Stimulated activated CD4-positive, alpha-beta T cell treated with anti-CD3 and anti-CD28 coated beads, Interleukin-1b, Interleukin-23, amount 100 ng/mL, for 1 hour (primary cell): ENCODE measurements at places on chromosomes 5 and 9.
A peak's percentile ranks its signal among the peaks of the same experiment; 100 is the strongest.

DNA sequence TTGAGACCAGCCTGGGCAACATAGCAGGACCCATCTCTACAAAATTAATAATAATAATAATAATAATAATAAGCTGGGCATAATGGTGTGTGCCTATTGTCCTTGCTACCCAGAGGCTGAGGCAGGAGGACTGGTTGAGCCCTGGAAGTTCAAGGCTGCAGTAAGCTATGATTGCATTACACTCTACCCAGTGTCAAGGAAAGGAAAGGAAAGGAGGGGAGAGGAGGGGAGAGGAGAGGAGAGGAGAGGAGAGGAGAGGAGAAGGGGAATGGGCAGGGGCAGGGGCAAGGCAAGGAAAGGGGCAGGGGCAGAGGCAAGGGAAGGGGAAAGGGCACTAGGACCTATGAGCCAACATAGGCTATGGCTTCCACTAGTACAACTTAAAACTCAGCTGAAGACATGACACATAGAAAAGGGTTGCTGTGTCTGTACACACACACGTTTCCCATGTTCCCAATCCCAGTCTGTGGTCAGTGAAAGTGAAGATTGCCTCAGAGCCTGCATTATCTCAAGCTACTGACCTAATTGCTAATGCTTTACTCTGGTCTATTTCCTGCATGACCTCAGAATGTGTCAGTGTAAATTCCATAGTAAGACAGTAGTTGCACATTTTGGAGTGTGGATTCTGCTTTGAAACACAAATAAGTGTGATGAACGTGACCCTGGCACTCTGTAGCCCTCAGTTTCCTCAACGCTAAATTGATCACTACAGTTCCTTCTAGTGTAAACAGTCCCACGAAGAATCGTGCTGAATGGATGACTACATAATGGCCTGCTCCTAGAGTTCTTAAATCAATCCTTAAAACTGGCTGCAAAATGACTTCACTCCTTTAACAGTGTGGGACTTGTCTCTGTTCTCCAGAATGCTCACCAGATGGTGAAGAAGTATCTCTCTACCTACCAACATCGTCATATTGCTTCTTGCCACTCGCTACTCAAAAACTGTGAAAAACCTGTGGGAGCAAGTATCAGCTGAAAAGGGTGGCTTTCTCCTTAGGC is 497.0 kb downstream of the RAB3C start:
- DNase-seq, result no peak

DNA sequence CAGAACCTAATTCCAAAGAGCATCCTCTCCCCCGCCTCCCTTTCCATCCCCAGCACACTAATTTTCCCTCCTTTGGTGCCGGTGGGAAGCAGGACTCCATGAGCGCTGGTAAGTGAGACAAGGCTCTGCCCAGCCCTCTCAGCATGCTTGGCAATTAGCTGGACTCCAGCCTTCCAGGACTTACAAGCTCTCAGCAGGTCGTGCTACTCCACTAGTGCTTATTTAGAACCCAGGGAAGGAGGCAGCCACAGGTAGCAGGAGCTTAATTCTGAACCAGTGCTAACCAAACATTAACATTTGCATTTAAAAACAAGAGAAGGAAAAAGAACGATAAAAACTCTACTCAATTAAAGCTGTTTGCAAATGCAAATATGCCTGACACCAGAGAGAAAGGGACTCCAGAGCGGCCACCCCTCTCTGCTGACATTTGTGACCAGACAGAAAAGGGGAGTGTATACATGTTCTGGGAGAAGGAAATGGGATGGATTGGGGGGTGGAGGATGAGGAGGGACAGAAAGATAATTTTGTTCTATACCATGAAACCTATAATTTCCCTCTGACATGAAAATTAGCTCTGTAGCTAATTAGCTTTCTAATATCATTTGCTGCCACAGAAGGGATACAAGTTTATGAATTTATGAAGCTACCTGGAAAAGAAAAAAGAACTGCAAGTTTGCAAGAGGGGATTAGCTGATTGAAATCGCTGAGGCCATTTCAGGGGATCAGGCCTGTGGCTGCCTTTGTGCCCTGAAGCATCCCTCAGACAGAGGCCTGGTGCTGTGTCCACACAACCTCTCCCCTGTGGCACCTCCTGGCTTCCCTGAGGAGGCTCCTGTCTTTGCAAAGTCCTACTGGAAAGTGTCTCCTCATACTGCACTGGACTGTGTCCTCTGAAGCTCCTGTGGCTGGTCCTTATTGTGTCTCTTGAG is 266.3 kb downstream of the SEC61B start:
- DNase-seq, result no peak

DNA sequence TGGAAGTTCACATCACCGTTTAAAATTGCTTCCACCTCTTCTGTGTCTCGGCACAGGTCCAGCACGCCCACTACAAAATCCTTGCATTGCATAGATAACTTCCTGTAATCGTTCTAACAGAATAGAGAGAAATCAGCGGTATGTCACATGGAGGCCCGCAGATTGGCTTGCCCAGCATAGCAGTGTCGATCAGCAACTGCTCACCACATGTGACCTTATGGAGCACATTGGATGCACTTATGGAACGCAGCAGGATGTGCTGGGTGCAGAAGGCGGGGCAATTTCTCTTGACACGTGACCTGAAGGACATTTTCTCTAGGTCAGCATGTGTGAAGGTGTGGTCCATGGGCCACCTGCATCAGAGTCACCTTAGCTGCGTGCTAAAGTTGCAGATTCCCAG is 49.7 kb downstream of the TRPC7 start:
- DNase-seq, result no peak

- DNase-seq, result no peak
Measured at GRCh38 chr5:6461006-6461405, 12.3 kb downstream of the UBE2QL1 start.

- DNase-seq, result peak; percentile 21
Measured at GRCh38 chr9:129834489-129835127, 467 bp downstream of the C9orf78 start.

DNA sequence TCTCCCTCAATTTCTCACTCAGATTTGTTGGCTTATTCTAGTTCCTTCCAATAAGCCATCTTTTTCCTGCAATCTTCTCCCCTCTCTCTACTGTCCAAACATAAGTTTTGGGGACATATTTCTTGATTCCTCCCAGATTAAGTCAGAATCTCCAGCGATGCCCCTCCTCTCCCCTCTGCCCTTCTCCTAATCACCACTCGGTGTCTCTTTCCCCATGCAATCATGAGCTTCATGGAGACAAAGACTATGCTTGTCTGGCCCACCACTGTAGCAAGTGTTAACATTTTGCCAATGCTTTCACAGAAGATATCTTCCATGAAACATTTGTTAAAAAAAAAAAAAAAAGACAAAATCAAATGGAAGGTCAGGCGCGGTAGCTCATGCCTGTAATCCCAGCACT is 42.4 kb downstream of the PDE6A start:
- no peak for DNase-seq

DNA sequence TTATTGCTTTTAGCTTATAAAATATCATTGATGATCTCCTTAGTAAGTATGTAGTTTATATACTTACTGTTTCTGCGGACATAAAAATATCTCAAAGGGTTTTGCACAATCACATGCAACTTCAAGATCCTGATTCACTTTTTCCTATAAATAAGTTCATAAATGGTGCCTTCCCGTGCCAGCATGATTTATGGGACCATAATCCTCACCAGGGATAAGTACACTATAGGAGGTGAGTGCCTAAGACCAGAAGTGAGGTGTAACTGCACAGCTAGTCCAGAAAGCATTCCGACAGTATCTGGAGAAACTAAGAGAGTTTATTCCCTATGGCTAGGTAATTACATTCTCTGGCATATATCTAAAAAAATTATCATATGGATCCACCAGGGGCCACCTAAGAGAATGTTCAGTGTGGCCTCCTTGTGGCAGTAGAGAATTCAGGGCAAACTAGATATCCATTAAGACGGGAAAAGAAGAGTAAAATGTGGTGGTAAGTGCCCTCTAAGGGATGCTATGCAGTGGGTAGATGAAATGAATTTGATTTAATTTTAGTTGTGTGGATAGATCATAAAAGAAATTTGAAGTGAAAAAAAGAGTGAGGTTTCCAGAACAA is 402.5 kb upstream of the SLC24A2 start:
- DNase-seq, result no peak

DNA sequence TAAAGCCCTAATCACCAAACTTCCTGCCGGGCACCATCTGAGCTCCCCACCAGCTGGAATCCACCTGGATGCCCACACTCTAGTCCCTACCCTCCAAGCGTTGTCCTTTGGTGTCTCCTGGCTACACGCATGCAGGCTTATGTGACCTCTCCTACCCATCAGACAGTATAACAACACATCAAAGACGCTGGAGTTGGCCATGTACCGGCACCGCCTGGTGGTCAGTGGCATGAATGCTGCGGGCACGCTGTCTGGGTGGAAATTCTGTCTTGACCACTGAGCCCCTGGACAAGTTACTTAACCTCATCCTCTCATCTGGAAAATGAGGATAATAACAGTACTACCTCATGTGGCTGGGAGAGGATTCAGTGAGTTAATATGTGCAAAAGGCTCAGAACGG is 23.4 kb upstream of the CORO2A start:
- DNase-seq, result no peak

DNA sequence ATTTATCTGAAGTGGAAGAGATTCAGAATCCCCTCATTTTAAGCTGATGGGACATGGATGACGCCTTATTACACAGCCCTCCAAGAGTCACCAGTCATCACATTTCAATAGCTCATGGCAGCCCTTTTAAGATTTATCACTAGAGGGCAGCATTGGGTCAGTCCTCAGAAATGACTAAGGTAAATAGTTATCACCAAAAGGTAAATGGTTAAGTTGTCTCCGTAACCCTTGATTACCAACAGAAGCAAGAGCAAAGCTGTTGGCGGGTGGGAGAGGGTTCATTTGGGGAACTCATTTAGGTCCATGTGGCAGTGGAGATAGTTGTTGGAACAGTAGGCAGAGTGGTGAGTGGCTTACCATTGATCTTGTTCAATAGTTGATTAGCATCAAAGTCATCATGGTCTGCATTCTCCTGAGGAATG is 12.0 kb upstream of the C9 start:
- no peak for DNase-seq

DNA sequence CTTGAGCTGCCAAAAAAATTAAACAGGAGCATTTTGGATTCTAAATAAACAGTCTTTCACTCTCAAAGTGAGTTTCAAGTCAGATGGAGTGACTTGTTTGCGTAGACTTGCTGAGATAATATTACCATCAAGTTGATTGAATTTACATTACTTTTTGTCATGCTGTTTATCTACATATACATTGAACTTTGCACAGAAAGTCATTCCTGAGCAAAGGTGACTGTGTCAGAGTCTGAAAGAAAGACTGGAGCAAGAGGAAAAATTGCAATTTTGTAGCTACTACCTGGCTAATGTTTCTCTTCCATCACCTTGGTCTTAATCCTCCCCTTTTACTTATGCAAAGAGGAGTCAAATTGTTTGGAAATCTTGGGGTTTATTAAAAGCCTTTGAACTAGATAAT is 179.4 kb downstream of the PTTG1 start:
- no peak for DNase-seq

DNA sequence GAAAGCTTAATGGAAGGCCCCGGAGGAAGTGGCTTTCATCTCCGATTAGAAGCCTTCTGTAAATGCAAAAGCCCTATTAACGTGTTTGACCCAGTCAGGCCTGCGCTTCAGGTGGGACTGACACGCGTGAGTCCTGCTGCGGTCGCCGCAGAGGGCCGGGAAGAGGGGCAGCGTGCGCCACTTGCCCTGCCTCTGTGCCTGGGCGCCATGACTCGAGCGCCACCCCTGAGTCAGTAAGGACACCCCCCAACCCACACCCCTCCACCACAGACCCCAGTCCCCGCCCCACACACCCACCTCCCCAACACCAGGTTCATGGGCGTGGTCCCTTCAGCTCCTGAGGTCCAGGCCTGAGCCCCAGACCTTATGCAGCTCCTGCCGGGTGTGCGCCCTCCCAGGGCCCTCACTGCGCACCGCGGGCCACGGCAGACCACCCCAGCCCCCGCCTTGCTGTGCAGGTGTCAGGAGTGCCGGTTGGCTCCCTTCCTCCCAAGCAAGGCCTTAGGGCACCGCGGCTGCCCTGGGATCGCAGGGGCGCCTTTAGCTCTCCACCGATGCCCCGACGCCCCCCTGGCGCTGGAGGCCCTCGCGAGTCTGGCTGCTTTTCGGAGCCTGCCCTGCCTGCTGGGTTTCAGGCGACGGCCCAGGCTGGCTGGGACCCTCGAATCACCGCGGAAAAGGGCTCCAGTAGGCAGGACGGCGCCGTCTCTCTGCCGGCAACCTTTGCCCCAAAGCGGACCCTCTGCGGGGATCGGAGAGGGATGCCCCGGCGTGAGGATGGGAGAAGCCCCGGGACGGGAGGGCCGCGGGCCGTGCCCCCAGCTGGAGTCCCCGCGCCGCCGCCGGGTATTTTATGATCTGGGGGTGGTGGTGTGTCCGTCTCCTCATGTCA is 625 bp upstream of the OLFM1 start:
- DNase-seq, result no peak

DNA sequence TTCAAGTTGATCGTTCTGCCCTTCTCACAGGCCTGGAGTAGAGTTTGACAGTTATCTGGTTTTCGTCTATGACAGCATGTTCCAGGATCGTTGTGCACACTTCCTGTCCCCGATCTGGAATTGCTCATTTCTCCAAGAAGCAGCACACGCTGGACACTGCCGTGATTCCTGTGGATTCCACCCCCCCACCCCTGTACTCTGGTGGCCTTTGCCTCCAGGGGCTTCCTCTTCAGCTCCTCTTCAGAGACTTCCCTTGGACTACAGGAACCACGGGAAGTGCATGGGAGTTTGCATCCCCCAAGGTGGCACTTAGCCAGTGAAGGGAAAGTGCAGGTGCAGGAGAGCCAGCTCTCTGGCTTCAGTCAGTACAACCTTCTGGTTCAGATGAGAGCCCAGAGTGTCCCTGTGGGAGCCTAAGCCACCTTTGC is 160.7 kb downstream of the CACNA1B start:
- DNase-seq, result no peak

GRCh38 chr9:97938081-97938644 is at the start of gene HEMGN:
HEMGN (minus strand) TSS chr9:97938172; CDS start chr9:97938136, 36 bp downstream.
- DNase-seq, result no peak
